ENCODE measurements at places on chromosomes 11 and 22.
A peak's percentile ranks its signal among the peaks of the same experiment; 100 is the strongest.

DNA sequence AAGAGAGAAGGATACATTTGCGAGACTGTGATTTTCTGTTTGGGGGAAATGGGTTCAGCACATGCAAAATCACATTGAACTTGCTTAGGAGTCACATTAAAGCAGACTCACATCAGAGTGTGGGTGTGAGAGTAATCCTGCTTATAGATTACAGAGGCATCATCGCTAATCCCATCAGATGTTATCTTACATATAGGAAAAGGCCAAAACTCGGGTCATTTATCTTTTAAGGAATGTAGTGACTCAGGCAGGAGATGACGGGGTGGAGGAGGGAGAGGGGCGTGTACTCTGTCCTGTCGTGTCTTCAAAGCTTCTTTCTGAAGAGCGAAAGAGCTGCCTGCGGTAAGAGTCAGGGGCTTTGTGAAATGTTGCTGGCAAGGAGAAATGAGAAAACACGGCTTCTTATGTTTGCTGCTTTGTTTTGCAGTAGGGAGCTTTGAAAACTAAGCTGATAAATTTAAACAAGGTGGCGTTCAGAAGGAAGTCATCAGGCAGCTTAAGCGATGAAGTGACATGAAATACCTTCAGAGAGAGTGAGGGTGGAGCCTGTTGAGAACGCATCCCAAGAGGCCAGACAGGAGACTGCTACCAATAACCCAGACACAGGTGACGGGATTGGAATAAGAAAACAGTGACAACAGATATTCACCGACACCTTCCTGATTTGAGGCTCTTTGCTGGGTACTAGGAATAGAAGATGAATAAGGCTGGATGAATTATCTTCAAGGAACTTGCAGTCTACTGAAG lies 2.2 kb upstream of the C11orf16 start:
- DNase-seq, result no peak

DNA sequence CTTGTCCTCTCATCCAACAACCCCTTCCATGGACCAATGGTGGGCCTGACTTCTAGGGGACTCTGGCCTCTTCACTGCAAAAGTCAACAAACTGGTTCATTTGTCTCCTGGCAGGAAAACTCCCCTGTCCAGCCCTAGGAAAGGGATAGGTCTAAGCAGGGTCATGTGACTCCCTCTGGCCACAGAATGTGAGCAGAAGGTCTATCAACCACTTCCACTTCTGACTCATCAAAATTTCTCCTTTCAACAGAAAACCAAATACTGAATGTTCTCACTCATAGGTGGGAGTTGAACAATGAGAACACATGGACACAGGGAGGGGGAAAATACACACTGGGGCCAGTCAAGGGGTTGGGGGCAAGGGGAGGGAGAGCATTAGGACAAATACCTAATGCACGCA lies 1.3 kb upstream of the ISX start:
- no peak for DNase-seq

GRCh38 chr11:17046690-17047089 lies 30.8 kb downstream of the RPS13 start:
- no peak for DNase-seq

DNA sequence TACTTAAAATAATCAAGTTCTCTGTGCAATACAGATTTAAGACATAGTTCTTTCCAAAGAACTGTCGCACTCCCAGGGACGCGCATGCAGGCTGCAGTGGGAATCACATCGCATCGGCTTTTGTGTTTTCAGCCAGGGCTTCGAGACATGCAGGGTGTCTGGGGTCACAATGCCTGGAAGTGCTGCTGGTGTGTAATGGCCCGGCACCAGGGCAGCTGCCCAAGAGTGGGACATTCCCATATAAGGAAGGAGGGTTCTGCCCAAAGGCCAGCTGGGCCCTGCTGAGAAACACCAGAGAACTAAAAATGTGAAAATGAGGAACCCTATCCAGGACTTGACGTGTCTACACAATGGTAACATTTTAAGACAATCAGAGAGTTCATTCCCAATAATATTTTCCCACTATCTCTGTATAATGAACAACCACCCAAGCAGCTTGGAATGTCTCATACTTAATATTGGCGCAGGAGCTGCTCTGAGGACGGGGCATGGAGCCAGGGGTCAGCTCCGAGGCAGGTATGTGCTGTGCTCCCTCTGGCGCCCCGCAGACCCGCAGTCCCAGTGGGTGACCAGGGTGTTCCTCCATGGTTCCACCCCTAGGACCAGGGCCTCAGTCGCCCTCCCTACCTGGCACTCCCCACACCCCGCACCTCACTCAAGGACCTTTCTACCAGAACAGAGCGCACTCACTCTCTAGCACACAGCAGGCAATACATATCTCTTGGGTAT lies 11.3 kb downstream of the MCAT start:
- no peak for DNase-seq

- peak; percentile 23 for DNase-seq
Measured at GRCh38 chr22:30221121-30221992, 25.2 kb downstream of the LIF start.

DNA sequence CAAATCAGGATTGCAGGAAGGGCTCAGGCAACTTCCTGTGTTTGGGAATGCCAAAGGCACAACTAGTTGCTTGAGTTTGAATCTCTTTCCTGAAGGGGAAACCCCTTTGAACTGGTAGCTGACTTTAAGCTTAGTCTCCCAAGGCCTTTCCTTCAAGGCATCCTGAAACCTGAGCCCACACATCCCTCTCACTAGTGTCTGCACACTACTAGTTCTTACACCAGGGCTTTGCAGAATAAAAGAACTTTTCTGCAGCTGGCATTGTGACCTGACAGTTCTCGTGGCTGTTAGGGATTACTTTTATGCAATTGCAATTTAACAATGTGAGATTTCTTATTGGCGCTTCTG lies 95.4 kb downstream of the EXT2 start:
- DNase-seq, result no peak

GRCh38 chr22:31451709-31452571 lies 37.7 kb downstream of the EIF4ENIF1 start:
- no peak for DNase-seq

- DNase-seq, result no peak
Measured at GRCh38 chr11:117528097-117528721, 200.6 kb downstream of the CEP164 start.

DNA sequence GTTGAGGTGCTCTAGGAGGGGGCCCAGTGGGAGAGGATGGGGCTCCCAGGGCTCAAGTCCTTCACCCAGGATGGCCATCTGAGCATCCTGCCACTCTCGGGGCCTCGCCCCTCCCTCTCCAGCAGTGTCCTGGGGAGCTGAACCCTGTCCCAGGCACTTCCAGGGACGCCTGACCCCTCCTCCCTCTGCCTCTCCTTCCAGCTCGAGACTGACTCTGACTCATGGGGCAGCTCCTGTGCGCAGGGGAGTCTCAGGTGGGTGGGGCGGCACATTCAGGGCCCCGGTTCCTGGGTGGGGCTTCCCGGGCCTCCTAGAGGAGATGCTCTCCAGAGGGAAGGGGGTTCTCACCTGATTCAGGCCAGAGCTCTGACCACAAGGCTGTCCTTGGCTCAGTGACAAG lies 77.1 kb upstream of the IGLL5 start:
- DNase-seq, result no peak

DNA sequence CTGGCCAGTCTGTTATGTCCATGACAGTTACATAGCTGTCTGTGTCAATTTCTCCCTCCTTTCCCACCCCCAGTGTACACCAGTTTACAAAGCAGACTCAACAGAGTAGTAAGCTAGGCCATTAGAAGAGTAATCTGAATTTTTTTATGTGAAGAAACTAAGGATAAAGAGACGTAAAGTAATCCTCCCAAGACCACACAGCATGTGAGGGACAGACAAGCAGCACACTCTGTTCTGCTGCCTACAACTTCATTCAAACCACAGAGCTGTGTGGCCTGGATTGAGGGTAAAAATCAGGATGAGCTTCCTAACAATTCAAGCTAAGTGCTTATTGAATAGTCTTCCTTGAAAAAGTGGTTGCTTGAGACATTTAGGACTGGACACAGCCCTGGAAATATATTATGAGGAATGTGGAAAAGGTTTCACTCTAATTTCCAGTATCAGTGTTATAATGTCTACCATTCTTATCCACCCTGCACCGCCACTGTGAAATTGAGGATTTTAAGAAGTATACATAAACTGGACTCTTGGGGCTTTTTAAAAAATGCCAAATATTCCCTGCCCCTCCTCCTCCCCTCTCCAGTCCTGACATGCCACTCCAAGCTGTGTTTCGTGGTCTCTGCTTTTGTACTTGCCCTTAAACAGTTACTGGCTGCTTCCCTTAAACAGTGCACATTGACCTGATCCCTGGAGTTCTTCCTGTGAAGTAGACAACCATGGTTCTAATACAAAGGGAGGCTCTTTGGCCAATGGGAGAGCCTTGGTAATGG lies 40.9 kb downstream of the EXT2 start:
- no peak for DNase-seq
